HFFc6 (cell line): ENCODE measurements at places on chromosomes 2 and 18. TPM values are rescaled to one million over a fixed set of nuclear protein-coding genes. Genes with fewer than 3 reads are reported as not detected.

DNA sequence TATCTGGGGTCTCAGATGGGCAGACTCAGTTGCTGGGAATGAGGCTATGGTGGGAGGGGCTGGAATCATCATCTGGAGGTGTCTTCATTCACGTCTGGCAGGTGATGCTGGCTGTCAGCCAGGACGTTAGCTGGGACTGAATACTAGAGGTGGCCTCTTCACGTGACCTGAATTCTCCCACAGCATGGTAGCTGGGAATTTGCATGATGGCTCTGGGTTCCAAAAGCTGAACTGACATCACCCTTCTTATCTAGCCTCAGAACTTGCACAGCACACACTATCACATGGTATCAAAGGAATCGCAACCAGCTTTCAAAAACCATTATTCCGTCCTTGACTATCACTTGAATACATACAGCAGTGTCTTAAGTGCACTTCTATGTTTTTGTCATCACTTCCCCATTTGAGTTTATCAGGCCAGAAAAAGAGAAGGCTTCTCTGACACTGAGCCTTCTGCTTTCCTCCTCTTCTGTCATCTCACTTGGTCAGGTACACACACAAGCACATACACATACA is 53.0 kb upstream of the LRP2 start:
- no peak for DNase-seq

Gene CPS1
- 2.1 to 3.7 TPM (median 2.2 TPM) in 3 replicates for total RNA-seq

Gene CAPN14
- total RNA-seq, result 0.07 to 0.10 TPM in 2 of 3 replicates, not detected in the other

Gene MCEE
- total RNA-seq, result 10.3 to 15.1 TPM (median 12.4 TPM) in 3 replicates

- no peak for DNase-seq
Observed at GRCh38 chr18:46812311-46812710, 55.5 kb upstream of the ST8SIA5 start.

- peak; percentile 48 for DNase-seq
Observed at GRCh38 chr2:234705108-234705507, 208.2 kb upstream of the ARL4C start.

DNA sequence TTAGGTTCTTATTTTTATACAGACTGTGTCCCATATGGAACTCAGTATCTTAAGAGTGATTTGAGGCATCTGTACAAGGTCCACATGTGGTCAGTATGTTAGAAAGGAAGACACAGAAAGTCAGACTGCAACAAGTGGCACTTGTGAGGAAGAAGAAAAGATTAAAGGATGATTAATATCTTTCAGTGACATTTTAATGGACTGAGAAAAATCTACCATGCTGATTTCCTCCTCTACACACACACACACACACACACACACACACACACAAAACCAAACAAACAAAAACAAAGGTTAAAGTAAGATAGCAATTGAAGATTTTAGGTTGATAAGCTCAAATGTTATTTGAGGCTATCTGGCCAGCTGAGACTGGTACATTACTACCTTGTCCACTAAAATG is 94.5 kb upstream of the CHRNA1 start:
- no peak for DNase-seq

- DNase-seq, result no peak
Observed at GRCh38 chr18:55779691-55780585, 191.9 kb upstream of the TCF4 start.
